Activated CD4-positive, alpha-beta T cell treated with anti-CD3 and anti-CD28 coated beads, Interleukin-2, amount 10 ng/mL, durations not matched to agents 7 days and 5 days (primary cell): ENCODE measurements at places on chromosomes 3 and 15.

DNA sequence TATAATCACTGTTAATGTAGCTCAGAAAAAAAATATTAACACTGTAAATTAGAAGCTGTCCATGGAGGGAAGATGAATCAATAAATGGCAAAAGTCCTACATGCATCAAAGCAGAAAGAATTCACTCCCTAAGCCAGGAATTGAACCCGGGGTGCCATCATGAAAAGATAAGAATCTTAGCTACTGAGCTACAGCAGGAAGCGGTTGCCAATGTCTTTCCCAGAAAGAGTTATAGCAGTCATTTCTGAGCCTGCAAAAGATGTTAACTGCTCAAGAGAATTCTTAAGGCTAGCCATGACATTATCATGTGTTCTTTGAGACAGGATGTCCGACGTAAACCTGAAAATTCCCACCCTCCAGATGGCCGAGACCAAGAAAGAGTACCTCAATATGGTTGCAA is 47.4 kb upstream of the MKRN3 start:
- no peak for DNase-seq

DNA sequence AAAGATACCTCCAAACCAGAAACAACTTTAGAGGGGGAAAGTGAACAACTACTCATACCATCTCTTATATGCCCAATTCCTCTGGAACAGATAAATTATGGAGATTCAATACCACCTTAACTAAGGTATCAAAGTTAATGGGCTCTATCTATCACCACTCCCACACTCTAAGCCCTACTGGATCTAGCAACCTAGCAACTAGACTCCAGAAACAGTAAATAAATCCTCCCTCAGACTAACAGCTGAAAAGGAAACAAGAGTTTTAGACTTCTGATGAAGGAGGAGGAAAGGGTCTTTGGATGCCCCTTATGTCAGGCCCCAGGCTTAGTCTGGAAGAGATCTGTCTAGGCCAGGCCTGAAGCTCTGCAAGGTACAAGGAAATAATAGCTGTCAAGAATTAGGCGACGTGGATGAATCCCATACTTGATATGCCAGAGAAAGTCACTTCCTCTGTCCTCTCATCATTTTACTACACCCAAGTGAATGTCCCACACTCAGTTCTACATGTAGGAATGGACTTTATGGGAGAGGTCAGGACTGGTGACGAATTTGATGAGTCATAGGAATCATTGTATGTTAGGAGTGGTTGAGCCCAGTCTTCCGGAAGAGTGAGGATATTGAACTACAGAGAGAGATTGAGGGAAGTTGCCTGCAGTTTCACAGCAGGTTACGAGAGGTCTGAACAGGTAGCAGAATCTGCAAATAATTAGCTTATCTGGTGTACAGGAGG is 113.8 kb downstream of the AKAP13 start:
- DNase-seq = no peak

DNA sequence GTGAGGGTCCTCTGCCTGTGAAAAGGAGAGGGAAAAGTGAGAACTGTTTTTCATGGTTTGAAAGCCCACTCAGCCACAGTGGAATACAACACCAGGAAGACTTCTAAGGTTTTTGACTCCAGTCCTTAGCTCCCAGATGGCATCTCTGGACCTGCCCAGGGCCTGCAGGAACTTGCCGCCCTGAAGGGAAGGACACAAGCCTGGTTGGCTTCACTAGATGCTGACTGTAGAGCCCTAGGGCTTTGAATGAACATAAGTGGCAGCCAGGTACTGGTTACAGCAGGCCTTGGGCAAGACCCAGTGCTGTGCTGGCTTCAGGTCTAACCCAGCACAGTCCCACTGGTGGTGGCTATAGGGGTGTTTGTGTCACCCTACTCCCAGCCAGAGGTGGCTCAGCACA is 21.3 kb upstream of the TMEM266 start:
- no peak for DNase-seq

GRCh38 chr3:95627697-95628096 is 1186.7 kb upstream of the EPHA6 start:
- DNase-seq = no peak

DNA sequence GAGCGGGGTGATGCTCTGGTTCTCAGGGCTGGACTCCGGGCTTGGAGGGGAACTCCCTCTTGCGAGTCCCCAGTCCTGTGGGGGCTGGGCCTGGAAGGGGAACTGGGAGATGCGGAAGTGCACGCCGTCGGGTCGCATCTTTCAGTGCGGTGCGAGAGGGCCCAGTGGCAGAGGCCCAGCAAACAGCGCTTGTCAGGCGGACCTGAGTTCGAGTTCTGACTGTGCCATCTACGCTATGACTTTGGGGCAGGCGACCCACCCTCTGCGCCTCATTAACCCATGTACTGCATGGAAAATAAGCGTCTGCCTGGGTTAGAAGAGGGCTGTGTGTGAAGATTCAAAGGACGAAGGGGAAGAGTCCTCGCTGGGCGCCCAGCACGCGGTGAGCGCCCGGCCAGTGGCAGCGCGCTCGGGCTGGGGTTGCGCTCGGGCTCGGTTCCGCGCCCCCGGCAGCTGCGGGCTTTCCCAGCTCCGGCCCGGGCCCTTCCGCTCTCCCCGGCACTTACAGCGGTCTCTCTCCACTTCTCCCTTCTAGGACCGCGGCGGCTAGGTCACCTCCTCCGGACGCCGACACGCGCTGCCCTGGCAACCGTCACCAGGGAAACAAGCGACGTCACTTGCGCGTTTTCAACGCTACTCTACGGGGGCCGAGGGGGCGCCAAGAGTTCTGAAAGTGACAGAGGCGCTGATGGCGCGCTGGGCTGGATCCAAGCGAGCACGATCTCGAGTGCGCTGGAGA is at the start of gene CCDC13:
CCDC13 (minus strand) TSS at position 584 of the 739 bp plus-strand sequence. CDS start 14,908 bp downstream, outside the sequence.
- DNase-seq = peak; percentile 93

DNA sequence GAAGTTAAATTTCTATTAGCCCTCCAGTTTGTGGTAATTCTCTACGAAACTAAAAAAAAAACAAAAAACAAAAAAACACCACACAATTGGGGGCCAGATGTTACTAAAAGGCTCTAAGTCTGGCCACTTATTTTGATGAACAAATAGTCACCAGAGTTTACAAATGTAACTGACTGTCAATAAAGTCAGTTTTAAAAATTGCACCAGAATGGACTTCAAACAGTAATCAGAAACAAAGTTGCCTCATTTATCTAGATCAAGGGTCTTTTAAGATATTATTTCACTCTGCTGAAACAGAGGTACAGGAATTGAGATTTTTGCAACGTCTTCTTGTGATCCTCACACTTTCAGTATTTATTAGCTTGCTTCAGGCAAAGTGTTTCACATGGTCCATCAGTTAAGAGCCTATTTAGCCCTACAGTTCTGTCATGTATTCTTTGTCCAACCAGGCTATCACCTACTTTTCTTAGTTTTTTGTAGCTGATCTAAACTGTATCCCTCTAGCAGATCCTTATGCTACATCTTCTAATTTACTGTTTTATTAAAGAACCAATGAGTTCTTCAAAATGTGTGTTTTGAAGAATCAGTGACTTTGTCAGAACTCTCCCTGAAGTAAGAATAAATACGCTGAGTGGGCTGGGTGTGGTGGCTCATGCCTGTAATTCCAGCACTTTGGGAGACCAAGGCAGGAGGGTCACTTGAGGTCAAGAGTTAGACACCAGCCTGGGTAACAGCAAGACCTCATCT is 74.7 kb downstream of the ANKRD28 start:
- DNase-seq = no peak

GRCh38 chr3:99396651-99397275 is 241.6 kb upstream of the COL8A1 start:
- DNase-seq = no peak

GRCh38 chr15:57375827-57376695 is at the start of gene CGNL1:
Gene CGNL1, plus strand, starts transcription at chr15:57376505. Its CDS starts 61,495 bp downstream, at chr15:57438000.
- DNase-seq = no peak

DNA sequence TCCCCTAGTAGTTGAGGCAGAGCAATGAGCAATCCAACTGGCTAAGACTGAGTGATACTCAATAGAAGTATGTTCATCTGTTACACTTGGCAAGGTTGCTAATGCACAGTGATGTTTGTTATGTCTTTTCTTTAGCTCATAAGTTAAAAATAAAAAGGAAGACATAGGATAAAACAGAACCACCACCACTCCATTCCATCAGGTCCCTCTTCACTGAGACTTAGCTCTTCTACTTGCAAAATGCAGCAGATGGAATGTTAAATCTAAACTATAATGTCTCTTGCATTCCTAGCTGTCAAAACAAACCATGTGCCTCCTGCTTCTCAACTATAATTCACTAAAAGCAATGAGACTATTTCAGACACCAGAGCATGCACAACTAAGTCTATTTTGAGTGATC is 265.6 kb upstream of the UBE2E2 start:
- no peak for DNase-seq

DNA sequence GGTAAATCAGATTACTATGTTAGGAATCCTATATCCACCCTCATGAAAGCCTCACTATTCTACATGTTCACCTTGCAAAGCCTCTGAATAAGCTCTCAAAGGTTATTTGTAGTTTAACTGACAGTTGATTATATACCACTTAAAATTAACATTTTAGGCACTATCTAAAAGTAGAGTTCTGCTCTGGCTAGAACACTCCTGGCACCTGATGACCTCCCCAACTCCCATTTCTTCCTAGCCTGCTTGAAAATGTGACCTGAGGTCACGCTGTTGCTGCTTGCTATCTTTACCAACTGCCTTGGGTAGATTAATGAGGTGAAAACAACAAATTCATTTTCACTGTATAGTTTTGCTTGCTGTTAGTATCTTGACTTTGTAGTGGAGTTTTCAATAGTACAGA is 220.7 kb downstream of the GBE1 start:
- no peak for DNase-seq

- DNase-seq = no peak
These were observed 420 bp upstream of the TMIE start for GRCh38 chr3:46700772-46701171.

GRCh38 chr15:67107014-67107812 is 41.8 kb downstream of the SMAD3 start:
- no peak for DNase-seq

DNA sequence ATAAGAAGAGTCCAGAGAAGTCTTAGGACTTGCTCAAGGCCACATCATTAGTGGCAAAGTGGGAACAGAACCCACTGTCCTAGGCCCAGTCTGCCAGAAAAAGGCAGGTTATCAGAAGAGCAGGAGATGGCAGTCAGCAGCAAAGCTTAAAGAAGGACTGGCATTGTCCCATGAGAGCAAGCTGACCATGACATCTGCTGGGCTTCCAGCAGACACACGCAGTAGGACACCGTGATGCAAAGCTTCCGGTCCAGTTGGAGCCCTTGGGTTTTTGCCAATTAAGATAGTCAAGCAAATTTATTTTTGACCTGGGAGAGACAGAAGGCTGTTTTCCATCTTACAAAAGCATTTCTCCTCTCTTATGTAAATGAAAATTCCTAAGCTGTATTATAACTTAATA is 42.1 kb downstream of the ZBTB38 start:
- no peak for DNase-seq

DNA sequence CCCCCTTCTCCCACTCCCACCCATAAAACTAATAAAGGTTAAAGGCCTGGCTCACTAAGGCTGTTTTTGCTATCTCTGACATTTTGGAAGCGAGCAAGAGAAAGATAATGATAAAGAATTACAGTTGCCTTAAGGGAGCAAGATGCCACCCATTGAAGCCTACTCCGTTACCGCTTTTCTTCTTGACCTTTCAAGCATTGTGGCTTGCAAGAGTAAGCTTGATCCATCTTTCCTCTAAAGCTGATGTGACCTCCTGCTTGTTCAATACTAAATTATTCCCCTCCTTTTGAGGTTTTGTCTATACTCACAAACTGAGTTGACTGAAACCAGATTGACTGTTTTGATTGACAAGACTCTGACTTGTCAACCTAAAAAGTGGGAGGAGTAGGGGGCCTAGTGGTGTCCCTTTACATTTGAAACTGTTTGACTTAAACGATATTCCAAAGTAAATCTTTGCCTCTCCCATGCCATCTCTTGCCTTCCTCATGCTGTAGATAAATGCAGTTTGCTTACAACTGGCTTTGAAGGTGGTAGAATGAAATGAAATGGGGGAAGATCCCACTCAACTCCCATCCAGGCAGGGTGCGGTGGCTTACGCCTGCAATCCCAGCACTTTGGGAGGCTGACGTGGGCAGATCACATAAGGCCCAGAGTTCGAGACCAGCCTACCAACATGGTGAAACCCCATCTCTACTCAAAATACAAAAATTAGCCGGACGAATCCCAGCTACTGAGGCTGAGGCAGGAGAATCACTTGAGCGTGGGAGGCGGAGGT is 8.0 kb downstream of the TRIM71 start:
- DNase-seq = no peak

DNA sequence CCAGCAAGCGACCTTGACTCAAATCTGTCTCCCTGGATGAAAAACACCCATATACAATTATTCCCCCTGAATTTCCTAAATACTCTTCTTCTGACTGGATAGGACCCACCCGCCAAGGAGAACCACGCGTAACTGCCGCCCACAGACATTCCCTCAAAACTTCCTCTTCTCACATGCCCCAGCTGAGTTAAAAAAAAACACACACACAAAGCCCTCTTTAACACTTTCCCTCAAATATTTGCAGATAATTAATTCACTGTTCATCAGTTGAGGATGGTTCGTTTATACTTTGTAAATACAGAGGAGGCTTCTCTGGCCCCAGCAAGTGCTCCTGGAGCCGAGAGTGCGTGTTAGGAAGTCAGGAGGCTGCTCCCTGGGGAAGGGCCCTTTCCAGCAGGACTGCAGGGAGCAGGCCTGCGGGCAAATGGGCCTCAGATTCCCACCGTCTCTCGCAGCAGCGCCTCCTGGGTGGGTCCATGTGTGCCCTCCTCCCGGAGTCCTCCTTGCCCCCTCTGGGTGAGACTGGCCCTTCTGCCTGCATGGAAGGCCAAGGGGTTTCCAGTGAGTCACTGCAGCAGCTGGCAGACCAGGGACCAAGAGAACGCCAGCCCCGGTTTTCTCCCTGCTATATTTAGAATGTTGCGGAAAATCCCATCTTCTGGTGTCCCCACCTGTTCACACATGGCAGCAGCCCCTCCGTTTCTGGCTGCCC is 46.8 kb downstream of the MGLL start:
- no peak for DNase-seq

DNA sequence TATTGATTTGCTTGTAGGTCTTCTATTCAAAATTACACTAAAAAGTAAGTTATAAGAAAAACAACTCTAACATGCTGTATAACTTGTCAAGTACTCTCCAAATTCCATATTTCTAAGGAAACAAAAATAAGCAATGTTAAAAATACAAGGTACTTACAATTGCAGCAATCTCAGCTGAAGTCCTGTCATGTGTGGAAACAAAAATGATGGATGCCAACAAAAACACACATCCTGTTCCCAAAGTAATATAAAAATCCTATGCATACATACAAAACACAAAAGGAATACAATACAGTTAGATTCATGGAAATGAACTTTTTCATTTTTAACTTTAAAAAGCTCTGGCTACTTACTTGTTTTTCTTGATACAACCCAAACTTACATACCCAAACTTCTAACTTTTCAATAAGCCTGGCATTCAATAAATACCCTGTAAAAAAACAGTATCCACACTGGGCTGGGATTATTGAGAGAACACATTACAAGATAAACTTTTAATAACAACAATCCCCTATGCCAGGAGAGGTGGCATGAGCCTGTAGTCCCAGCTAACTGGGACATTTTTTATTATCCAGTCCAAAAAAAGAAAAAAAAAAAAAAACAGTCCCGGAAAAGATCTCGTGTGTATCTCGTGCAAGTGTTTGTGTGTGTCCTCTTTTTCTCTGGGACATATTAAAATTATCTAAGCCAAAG is 14.7 kb downstream of the CMTM6 start:
- no peak for DNase-seq
